ENCODE measurements at places on chromosomes 4 and X. TPM values are rescaled to one million over a fixed set of nuclear protein-coding genes. Genes with fewer than 3 reads are reported as not detected.

TLR8 gene
- not detected for total RNA-seq

HSFX4 gene
- total RNA-seq: not detected

NCBP2L gene
- total RNA-seq: not detected

CLCN4 gene
- total RNA-seq: 7.2 TPM

GRCh38 chr4:8356856-8357255, 83.7 kb downstream of the ACOX3 start:
- no peak overlapping the region for H3K27ac ChIP-seq
- H3K4me3 ChIP-seq: no peak overlapping the region
- H3K4me1 ChIP-seq: peaks cover 28% of the 10 kb centered on the region

Measured in astrocyte (in vitro differentiated cells and primary cell).